ENCODE measurements at places on chromosomes 13 and 19. TPM values are rescaled to one million over a fixed set of nuclear protein-coding genes. Genes with fewer than 3 reads are reported as not detected.

The CNN2 gene
- 382 TPM for total RNA-seq

The SHFL gene
- total RNA-seq, result 19.1 TPM

The ASF1B gene
- total RNA-seq, result 26.4 TPM

The PSG1 gene
- not detected for total RNA-seq

The MYO1F gene
- total RNA-seq, result 0.52 TPM

The SMG9 gene
- total RNA-seq, result 6.9 TPM

The DZIP1 gene
- 30.3 TPM for total RNA-seq

The C2CD4C gene
- total RNA-seq, result 0.13 TPM

The KLK15 gene
- not detected for total RNA-seq

The RHPN2 gene
- total RNA-seq, result 4.4 TPM

The NR2F6 gene
- total RNA-seq, result 76.9 TPM

The ZNF600 gene
- total RNA-seq, result 1.0 TPM

The HMGB1 gene
- total RNA-seq, result 426 TPM

The SPINT2 gene
- total RNA-seq, result 7.2 TPM

The CERS1 gene
- total RNA-seq, result 1.0 TPM

The TEAD2 gene
- total RNA-seq, result 56.4 TPM

The CCDC122 gene
- total RNA-seq, result 8.3 TPM

The ZNF626 gene
- total RNA-seq, result 13.8 TPM

The CCDC61 gene
- 11.8 TPM for total RNA-seq

The CHERP gene
- total RNA-seq, result 13.3 TPM

The HCN2 gene
- total RNA-seq, result 1.6 TPM

The CYP4F8 gene
- not detected for total RNA-seq

The ABCA7 gene
- total RNA-seq, result 3.3 TPM

The MAP2K2 gene
- total RNA-seq, result 195 TPM

The CYP2A7 gene
- total RNA-seq, result not detected

The ICAM4 gene
- 9.3 TPM for total RNA-seq

The KLK2 gene
- not detected for total RNA-seq

The GPC5 gene
- total RNA-seq, result 2.1 TPM

The PPM1N gene
- 1.2 TPM for total RNA-seq

The POU2F2 gene
- total RNA-seq, result 5.0 TPM

The NCAN gene
- total RNA-seq, result 0.08 TPM

The HS6ST3 gene
- 0.13 TPM for total RNA-seq

The PRODH2 gene
- not detected for total RNA-seq

The ZNF253 gene
- total RNA-seq, result 3.9 TPM

The GSX1 gene
- not detected for total RNA-seq

The DLL3 gene
- not detected for total RNA-seq

The DMKN gene
- 15.9 TPM for total RNA-seq

Data from epithelial cell of alveolus of lung (primary cell).